ENCODE measurements at places on chromosomes 1 and 21. TPM values are rescaled to one million over a fixed set of nuclear protein-coding genes. Genes with fewer than 3 reads are reported as not detected.

DNA sequence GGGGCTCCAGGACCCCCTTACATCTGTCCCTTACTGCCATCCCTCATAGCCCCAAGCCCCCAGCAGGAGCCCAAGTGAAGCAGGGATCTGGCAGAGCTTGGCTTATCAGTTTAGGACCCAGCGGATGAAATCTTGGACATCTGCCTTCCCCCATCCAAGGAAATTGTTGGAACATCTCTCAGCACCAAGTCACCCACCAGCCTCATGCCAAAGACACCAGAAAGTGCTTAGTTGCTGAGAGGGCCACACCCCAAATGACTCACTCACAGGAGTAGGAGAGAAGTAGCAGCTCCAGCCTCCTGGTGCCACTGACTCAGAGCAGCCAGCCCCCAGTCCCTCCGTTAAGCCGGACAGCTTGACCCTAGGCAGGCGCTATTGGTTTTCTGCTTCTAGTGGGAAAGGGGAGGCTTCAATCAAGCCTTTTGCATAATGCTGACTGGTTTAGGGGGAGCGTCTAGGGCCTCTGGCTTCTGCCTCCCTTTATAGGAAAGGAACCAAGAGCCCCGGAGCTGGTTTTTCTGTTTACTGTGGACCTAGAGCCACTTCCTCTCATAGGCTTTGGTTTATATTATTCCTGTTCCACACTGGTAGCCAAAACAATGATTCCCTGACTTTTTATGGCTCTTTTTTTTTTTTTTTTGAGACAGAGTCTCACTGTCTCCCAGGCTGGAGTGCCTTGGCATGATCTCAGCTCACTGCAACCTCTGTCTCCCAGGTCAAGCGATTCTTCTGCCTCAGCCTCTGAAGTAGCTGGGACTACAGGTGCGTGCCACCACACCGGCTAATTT, 114.2 kb upstream of the IPO9 start:
- DNase-seq: no peak

DNA sequence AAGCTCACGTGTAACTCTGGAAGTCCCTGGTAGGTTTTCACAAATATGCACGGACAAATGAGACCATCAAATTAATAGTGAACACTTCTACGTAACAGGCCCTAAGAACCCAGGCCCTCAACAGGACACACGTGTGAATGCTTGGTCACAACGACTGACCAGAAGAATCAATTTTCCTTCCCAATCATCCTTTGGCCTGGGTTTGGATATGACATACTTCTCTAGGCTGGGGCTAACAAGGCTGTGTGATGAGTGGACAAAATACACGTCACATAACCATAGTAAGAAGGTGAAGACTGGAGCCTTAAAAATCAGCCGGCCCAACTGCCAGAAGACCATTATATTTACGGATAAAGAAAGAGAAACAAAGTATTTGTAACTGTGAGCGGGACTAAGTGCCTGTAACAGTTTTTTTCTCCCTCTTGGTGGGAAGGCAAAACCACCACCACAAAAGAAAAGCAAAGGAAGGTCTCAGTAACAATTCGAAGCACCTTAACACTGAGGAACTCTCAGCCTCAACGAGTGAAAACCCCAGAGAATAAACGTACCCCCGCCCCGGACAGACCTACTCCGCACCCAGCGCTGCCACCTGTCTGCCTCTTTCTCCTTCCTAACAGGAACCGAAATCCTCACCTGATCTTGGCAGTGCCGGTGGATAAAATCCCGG, 450 bp downstream of the SDE2 start:
- no peak for DNase-seq

- no peak for DNase-seq
Measured at GRCh38 chr1:17186216-17186909, 18.6 kb upstream of the PADI1 start.

The PCAT6 gene
- 1.4 TPM for polyA plus RNA-seq

All from B cell (primary cell).